NCI-H460 (cell line): ENCODE measurements at places on chromosomes 12 and 14.

DNA sequence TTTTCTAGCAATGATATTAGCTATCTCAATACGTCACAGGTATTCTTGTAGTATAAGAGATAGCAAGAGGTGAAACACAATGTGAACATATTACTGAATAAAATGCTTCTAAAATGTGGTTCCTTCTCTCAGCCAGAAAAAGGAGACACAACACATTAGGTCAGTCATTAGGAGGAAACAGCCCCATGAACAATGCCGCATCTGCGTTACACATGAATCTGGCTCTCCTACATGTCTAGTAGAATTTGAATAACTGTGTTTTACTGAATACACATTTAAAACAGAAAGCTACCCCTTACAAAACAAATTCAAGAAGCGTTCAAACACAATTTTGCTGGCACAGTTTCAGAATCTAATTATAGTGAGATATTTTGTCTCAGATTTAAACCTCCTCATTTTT is 51.6 kb downstream of the EFCAB11 start:
- no peak for DNase-seq

DNA sequence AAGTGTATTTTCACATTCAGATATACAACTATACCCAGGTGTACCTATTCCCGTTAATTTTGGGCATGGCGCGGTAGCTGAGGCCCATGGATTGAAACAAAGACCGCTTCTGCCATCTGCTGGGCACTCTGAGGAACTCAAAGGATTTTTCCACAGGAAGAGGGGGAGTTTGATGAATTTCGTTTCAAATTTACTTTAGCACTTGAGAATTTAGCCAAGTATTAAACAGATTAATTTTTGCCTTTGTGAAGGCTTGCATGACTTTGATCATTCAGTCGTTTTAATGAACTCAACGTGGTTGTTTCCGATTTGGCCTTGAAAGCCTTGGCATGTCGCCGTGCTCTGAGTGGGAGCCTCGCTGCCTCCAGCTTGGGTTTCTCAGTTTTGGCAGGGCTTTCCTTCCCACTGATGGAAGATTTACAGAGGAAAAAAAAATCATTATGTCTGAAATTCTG is 153.2 kb upstream of the DDHD1 start:
- peak; percentile 41 for DNase-seq

- DNase-seq: no peak
Measured at GRCh38 chr12:87801860-87802720, 227.1 kb downstream of the C12orf50 start.

GRCh38 chr12:12518464-12518845 is 44.2 kb downstream of the DUSP16 start:
- no peak for DNase-seq

DNA sequence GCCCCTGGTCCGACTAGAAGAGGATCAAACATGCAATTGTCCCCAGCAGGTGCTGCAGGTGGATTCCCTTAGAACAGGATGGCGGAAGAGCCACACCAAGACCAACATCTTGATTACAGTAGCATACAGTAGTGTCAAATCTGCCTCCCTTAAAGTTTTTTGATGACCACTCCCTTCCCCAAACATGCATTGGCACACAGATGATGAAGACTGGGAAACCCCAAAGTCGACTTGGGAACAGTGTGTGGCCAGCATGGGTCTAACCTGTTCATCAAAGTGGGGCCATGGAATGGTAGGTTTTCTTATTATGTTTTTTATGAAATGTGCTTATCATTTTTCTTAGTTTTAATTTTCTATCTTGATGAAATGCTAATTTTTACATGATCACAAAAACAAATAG is 8.8 kb downstream of the PLXNC1 start:
- DNase-seq: no peak

DNA sequence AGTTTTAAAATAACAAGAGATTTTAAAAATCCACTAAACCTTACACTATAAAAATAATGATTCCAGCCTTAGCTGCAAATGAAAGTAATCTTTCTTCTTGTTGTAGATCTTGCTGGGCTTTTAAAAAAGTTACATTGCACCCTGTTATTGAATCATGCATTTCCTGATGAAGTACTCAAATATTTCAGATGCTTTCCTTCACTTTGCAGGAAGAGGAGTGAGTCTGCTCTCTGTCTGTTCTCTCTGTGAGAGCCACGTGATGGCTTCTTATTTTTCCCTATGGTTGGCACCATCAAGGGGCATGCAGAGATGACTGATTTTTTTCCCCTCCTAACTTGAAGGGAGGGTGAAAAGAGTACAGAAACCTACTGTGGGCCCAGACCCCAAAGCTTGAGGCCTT is 262.7 kb downstream of the ATP23 start:
- no peak for DNase-seq

DNA sequence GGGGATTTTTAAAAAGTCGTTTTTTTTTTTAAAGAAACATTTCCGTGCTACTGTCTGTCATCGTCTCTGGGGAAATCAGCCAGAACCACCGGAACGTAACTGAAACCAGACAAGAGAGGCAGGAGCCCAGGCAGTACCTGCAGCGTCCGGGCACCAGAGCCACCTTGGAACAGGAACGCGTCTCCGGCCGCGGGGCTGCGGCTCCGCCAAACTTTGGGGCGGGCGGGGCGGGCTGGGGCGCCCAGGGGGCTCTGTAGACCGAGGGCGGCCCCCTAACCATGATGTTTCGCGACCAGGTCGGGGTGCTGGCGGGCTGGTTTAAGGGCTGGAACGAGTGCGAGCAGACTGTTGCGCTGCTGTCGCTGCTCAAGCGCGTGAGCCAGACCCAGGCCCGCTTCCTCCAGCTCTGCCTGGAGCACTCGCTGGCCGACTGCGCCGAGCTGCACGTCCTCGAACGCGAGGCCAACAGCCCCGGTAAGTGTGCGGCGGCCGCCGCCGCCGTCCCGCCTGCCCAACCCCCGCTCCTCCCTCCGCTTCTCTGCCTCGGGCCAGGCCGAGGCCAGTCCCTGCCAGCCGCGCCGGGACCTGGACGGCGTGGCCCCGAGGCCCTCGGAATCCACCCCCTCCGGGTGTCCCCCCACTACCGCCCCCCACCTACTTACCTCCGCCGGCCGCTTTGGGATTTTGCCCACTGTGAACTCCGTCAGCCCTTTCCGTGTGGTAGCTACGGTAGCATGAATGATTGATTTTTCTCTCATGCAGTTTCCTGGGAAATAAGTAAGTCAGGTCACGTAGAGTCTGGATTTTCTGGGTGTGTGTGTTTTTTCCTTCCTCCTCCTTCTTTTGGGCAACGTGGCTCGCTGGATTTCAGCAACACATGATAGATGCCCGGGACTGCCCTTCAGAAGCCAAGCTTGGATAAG is 972 bp downstream of the SAMD4A start:
- DNase-seq: no peak

DNA sequence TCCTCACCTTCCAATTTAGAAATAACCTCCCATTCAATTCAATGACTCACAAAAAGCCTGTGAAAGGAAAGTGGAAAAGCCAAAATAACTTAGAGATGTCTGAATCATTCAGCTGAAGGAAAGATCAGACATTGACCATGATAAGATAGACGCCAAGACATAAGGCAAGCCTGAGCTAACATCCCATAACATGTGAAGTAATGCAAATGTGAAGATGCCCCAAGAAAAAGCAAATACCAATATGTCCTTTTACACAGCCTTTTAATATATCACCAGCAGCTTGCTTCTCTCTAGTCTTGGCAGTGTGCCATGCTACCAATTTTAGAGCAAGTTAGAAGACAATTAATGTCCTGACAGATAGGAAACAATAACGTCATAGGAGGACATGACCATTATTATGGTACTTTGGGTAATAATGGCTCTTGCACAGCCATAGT is 2.4 kb upstream of the NUMB start:
- DNase-seq: no peak

- DNase-seq: no peak
Measured at GRCh38 chr12:104172570-104172947, 34.5 kb upstream of the NFYB start.

DNA sequence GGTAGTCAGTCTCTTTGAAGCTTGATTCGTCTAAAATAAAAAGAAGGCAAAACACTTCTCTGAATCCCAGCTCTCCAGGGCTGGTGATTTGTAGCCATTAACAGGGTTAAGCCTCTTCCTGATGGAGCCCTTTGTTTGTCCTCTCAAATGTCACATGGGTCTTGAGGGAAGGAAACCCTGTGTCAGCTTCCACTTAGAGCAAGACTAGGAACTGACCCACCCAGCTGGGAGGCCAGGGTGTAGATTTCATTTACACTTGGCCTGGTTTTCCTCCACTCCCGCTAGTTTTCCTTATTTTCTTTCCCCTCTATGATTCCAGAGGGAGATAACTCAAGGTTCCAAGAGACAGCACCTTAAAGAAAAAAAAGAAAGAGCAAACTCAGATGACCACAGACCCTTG is 230.5 kb upstream of the EGLN3 start:
- DNase-seq: no peak

- no peak for DNase-seq
Measured at GRCh38 chr12:112370199-112370598, 12.0 kb downstream of the HECTD4 start.

GRCh38 chr12:20220339-20220738 is 148.0 kb upstream of the PDE3A start:
- DNase-seq: no peak

- no peak for DNase-seq
Measured at GRCh38 chr12:117466677-117467362, 105.4 kb upstream of the NOS1 start.
